ENCODE measurements at places on chromosomes 6 and 20.

- H3K27me3 ChIP-seq: peaks cover 42% of the 10 kb centered on the region
- no peaks in the 10 kb centered on the region for H3K36me3 ChIP-seq
- peaks cover 23% of the 10 kb centered on the region for H3K4me1 ChIP-seq
- peak overlapping the region; percentile 35 for H3K4me3 ChIP-seq
- H3K27ac ChIP-seq: no peak overlapping the region
- DNase-seq: peak; percentile 55
Observed at GRCh38 chr20:3082306-3082951, 2.1 kb downstream of the AVP start.

DNA sequence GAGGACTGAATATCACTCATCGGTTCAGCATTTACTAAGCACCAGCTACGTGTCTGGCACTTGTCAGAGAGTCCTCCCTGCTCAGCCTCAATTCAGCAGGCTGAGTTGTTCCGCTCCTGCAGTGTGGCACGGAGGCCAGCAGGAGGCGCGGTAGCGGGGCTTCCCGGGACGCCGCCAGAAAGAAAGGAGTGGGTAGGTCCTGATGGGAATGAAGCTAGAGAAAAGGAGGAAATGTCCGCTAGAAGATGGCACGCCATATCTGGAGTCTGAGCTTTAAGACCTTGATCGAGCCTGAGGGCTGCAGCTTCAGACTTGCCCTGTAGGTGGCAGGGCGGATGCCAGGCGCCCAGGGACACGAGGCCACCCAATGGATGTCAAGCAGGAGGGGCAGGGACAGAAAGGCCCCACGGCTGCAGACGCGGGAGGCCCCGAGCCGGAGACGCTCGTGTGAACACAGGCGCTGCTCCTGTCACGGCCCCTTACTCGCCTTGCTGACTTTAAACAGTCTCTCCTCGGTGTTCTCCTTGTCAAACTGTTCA lies 18.7 kb downstream of the SERPINB6 start:
- H3K4me1 ChIP-seq: no peaks in the 10 kb centered on the region
- no peak overlapping the region for H3K27ac ChIP-seq
- peak; percentile 69 for DNase-seq
- H3K36me3 ChIP-seq: peaks cover 21% of the 10 kb centered on the region

GRCh38 chr6:111662794-111663593 lies 57.3 kb upstream of the TRAF3IP2 start:
- H3K27ac ChIP-seq: no peak overlapping the region
- H3K4me3 ChIP-seq: no peak overlapping the region
- no peaks in the 10 kb centered on the region for H3K27me3 ChIP-seq
- H3K36me3 ChIP-seq: no peaks in the 10 kb centered on the region
- peaks cover 5% of the 10 kb centered on the region for H3K4me1 ChIP-seq

DNA sequence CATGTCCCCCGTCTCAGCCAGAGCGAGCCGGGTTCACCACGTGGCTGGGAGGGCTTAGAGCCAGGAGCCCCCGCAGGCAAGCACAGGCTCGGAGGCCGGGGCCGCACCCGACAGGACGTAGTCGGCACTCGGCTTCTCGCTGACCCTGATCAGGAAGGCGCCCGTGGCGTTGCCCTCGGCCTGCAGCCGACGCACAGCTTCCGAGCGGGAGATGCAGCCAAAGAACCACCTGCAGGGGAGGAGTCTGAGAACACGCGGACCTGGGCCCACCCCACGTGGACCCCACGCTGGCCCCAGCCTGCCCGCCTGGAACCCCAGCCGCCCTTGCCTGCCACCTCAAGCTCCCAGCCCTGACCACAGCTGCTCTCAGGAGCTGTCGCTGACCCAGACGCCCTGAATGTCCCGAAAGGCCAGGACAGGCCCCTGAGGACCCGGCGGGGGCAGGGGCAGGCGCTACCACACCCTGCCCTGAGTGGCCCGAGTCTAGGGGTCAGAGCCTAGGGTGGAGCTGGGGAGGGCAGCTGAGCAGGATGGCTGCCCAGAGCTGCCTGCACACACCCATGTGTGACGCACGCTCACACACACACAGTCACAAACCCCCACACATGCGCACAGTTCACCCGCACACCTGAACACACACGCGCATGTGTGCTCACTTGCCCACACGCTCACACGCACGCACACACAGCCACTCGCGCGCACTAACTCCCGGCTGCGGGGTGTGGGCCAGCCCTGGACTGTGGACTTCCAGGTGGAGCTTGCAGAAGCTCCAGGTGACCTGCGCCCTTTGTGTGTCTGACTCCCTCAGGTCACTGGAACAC lies 2.1 kb downstream of the PTK6 start:
- no peaks in the 10 kb centered on the region for H3K27me3 ChIP-seq
- no peak overlapping the region for H3K4me3 ChIP-seq
- no peaks in the 10 kb centered on the region for H3K36me3 ChIP-seq
- H3K27ac ChIP-seq: no peak overlapping the region
- peaks cover 21% of the 10 kb centered on the region for H3K4me1 ChIP-seq
- no peak for DNase-seq

DNA sequence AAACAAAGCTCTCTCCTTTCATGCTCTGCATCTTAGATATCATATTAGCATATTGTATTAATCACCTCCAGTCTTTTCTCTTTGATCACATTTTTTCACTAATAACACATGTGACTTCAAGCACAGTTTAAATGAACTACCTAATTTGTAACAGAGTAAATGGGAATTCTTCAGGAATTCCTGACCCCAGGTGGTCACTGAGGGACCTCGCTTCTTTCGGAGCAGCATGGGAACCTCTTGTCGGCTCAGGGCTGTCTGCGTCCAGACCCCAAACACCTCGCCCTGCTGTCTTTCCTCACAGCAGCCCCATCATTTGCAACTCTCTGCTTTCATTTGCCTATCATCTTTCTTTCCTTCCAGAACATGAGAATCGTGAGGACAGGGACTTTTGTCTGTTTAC lies 103.5 kb downstream of the DACT2 start:
- H3K27me3 ChIP-seq: no peaks in the 10 kb centered on the region
- no peak overlapping the region for H3K27ac ChIP-seq
- no peak overlapping the region for H3K4me3 ChIP-seq
- H3K36me3 ChIP-seq: no peaks in the 10 kb centered on the region
- DNase-seq: no peak

DNA sequence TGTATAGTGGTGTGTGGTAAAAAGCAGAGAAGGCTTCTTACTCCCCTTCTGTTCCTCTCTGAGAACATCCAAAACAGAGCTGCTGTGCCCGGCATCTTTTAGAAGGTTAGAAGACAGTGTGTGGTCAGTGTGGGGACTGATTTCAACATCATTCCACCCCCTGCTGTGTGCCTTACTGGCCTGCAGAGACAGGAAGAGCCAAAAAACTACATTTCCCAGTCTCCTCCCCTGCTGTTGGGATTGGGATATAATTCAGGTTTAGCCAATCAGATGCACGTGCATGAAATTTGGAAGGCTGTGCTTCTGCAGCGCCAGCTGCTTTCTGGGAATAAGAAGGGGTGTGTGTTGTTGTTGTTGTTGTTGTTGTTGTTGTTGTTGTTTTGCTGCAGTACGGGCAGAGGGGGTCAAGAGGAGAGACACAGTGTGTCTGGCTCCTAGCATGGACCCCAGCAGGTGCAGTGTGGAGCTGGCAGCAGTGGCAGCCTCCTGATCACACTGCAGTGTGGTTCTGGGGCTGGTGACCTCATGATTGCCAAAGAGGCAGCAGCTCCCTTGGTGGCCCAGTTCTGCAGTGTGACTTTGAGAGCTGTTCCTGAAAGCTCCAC lies 74.7 kb downstream of the MRPL14 start:
- H3K4me3 ChIP-seq: no peak overlapping the region
- H3K36me3 ChIP-seq: no peaks in the 10 kb centered on the region
- no peak overlapping the region for H3K27ac ChIP-seq
- no peaks in the 10 kb centered on the region for H3K4me1 ChIP-seq

DNA sequence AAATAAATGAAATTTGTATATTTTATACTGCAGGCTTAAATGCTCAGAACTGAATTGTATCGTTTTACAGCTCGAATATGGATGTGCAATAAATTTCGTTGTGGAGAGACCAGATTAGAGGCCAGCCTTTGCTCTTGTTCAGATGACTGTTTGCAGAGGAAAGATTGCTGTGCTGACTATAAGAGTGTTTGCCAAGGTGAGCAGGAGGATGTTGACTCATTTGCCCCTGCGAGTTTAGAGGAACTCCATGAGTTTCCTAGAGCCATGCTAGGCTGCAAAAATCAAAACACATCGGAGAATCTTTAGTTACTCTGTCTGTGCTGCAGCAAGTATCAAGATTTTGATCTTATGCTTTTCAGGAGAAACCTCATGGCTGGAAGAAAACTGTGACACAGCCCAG lies 15.4 kb downstream of the ENPP3 start:
- no peak overlapping the region for H3K4me3 ChIP-seq
- no peaks in the 10 kb centered on the region for H3K27me3 ChIP-seq
- no peaks in the 10 kb centered on the region for H3K36me3 ChIP-seq
- peaks cover 5% of the 10 kb centered on the region for H3K4me1 ChIP-seq
- no peak overlapping the region for H3K27ac ChIP-seq

DNA sequence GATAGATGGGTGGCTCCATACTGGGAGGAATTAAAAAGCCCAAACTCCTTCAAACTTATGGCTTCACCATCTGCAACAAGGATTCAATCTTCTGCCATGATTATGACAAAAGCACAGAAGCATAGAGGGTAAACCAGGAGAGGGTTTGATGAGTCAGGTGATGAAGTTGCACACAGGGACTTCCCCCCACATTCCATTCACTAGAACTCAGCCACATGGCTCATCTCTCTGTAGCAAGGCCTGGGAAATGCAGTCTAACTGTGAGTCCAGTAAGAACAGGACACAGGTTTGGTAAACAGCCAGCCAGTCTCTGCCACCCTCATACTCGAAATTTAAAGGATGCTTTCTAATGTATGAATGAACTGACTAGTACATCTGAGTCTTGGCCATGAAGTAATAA lies 142.9 kb downstream of the HIVEP2 start:
- no peak for DNase-seq
- no peaks in the 10 kb centered on the region for H3K27me3 ChIP-seq
- peaks cover 16% of the 10 kb centered on the region for H3K4me1 ChIP-seq
- no peak overlapping the region for H3K27ac ChIP-seq
- H3K4me3 ChIP-seq: no peak overlapping the region
- peaks cover 4% of the 10 kb centered on the region for H3K36me3 ChIP-seq

DNA sequence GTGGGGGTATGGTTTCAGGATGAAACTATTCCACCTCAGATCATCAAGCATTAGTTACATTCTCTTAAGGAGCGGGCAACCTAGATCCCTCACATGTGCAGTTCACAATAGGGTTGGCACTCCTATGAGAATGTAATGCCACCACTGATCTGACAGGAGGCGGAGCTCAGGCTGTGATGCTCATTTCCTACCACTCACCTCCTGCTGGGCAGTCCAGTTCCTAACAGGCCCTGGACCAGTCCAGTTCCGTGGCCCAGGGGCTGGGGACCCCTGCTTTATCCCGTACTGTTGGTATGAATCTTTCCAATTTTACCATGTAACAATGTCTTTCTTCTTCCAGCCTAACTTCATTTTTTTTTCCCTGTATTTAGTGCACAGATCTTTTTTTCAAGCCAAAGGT lies 94.9 kb downstream of the OGFRL1 start:
- no peak overlapping the region for H3K4me3 ChIP-seq
- no peak overlapping the region for H3K27ac ChIP-seq
- no peaks in the 10 kb centered on the region for H3K4me1 ChIP-seq
- H3K27me3 ChIP-seq: no peaks in the 10 kb centered on the region
- no peak for DNase-seq

Measured in B cell (primary cell).